ENCODE measurements at places on chromosomes 1 and 21.

GRCh38 chr1:40652468-40652867 lies 13.0 kb downstream of the RIMS3 start:
- DNase-seq = no peak

- no peak for DNase-seq
Measured at GRCh38 chr1:101389547-101389929, 152.7 kb downstream of the S1PR1 start.

- no peak for DNase-seq
Measured at GRCh38 chr21:42338729-42339715, 11.8 kb downstream of the TFF2 start.

- no peak for DNase-seq
Measured at GRCh38 chr1:67713057-67713846, 28.3 kb downstream of the GADD45A start.

- DNase-seq = no peak
Measured at GRCh38 chr1:70892930-70893329, 154.7 kb downstream of the PTGER3 start.

- DNase-seq = no peak
Measured at GRCh38 chr1:201769966-201770365, 59.0 kb upstream of the IPO9 start.

DNA sequence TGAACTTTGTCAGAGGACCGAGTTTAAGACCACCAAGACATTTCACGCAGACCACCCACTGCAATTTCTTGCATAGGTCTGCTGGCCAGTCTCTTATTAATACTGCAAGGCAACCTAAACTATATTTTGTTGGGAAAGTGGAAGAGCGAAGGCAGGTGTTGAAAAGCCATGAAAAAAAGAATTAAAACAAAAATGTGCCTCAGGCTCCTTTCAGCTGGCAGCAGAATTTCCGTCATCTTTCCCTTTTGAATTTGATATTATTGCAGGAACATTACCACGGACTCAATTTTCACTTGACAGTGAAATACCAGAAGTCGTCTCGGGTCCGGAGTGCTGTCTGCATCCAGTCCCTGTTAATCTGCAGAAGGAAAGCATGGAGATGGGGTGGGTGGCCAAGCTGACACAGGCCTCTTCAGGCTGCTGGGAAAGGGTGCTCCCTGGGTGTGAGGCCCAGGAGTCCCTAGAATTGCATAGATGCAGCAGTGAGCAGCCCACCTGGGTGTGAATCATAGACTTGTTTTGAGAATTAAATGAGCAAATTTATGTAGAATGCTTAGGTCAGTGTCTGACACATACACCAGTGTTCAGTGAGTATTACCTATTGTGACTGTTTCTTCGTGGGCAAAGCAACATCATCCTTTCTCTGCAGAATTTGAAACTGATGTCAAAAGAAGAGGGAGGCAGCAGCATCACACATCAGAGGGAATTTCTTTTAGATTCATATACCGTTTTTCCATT lies 150.7 kb downstream of the PBX1 start:
- no peak for DNase-seq

DNA sequence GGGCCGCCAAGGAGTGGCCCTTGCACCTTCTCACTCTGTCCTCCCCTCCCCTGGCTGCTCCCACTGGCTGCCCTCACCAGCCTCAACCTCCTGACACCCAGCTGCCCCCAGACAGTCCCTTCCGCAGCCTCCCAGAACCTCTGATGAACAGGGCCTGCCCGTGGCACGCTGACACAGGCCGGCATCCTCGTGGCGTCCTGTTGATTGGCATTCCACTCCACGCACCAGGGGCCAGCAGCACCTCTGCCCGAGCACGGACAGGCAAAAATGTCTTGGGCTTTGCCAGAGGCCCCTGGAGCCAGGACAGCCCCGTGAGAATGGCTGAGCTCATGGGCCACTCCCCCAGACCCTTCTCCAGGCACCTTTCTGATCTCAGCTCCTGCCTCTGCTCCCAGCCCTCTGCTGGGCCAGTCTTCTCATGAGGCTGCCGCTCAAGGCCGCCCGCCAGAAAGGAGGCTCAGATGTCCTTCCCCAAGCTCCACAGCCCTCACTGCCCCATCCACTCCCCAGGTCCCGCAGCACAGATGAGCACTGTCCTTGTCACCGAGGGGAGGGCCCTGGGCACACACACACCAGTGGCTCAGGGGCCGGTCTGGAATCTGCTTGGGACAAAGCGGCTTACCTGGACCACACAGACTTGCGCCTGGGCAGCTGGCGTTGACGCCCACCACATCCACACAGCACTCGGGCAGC lies 15.8 kb upstream of the RNF223 start:
- DNase-seq = no peak

DNA sequence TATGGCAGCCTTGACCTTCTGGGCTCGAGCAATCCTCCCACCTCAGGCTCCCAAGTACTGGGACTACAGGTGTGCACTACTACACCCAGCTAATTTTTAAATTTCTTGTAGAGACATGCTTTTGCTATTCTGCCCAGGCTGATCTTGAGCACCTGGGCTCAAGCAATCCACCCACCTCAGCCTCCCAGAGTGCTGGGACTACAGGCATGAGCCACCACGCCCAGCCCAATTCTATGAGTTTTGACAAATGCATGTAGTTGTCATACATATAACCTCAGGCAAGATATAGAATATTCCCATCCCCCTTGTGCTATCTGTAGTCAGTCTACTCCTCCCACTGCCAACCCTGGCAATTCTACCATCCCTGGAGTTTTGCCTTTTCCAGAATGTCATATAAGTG lies 38.7 kb upstream of the TTC22 start:
- no peak for DNase-seq

DNA sequence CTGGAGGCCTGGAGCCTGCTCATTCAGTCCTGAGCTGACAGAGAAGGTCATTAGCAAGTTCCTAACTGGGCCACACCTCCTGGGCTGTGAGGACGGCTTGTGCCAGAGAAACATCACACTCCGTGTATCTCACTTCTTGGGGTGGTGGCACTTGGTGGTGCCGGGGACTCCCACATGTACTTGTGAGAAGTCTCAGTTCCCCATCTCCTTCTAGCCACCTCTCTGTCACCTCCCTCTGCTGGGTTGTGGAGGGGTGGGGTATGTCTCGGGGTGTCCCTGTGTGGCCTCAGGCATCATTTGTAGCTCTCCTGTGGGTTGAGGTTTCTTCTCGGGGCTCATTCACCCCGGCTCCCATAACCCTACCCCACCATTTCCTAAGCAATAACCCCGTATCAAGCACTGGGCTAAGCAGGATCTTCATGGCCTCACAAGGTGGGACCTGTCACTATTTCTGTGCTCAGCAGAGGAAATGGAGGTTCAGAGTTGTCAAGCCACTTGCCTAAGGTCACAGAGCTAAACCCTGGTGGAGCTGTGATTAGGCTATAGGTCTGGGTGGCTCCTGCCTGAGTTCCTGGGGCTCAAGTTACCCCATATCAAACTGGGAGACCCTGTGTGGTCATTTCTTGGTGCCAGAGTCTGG lies 62.5 kb downstream of the UBIAD1 start:
- DNase-seq = no peak

- DNase-seq = no peak
Measured at GRCh38 chr1:208291923-208292711, 47.9 kb upstream of the PLXNA2 start.

DNA sequence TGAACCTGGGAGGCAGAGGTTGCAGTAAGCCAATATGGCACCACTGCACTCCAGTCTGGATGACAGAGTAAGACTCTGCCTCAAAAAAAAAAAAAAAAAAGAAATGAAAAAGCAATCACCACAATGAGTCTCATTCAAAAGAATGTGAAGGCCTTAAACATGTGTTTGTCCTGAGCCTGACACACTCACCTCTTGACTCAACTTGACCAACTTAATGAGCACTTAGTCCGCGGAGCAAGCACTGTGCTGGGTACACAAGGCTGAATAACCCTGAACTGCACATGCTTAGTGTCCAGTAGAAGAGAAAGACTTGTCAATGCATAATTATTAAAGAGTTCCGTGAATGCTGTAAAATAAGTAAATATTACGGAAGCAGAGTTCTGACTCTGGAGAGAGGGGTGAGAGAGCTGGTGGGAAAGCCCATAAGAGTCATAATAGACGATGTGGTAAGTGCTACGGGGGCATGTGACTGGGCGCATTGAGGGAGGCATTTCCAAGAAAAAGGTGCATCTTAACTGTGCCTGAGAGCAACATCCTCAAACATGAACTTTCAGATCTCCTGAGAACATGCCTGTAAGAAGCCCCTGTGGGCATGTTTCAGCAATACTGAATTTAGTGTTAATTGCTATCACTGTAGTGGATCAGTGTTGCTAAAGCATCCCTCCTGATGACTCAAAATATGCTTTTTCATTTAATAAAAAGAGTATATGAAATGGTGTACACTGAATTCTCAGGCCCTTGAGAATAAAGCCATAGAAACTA lies 27.2 kb downstream of the MCOLN2 start:
- no peak for DNase-seq

DNA sequence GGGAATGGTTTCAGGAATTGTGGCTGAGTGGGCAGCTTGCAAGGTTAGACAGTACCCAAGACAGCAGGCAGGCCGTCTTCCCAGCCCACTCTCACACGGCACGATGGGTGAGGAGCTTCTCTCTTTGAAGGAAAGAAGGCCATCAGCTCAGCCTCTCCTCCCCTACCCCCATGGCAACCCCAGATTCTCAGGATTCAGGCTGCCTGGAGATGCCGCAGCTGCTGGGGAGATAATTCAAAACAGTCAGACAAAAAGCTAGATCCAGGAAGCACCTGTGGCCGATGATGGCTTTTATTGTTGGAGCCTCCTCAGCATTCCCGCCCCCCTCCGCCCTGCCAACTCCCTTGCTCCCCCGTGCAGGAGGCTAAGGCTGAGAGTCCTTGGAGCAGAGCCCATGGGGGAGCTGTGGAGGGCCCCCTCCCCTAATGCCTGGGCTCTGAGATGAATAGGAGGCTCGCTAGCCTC lies 220.5 kb downstream of the TRABD2B start:
- no peak for DNase-seq

DNA sequence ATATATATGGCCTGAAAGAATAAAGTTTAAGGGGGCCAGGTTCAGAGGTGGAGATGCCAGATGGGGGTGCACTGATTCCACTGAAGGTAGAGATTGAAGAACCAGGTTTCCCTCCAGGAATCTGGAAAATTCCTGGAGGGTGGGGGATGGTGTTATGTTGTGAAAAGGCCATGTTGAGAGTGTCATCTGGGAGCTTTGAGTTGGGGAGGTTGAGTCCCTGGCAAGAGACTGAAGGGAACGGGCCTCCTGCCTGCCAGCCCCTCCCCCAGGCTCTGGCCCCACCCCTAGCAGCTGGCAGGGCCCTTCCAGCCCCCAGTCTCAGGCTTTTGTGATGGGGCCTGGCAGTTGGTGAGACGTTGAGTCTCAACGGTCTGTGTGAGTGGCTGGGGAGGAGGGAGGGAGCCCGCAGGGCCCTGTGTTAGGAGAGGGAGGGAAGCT lies 4.1 kb downstream of the PTPRU start:
- DNase-seq = no peak

DNA sequence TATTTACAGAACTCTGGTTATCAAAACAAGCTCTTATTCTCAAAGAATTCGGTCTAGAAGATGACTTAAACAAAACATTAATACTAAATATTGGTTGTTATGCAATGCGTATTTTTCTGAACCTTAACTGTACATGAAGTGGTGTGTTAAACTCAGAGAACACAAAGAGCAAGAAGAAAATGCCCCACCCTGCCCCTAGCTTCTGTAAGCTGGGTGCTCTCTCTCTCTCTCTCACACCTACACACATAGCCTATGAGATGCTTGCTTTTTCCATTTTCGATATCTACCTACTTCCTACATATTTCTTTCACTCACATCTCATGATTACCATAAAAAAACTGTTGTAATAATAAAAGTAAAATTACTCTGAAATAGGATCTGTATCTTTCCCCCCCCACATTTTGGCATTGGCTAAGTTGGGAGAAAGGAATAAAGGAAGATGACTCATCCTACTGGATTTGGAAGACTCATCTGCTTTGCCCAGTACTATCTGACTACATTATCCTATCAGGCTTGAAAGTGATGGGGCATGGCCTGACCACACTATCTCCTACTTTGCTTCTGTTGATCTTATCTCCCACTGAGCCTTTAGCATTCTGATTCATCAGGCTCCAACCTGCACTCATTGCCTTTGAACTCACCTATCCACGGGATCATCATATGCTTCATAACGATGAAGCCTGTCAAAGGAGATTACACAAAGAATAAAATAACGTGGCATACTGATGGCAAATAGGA lies 2.9 kb downstream of the CRYZ start:
- no peak for DNase-seq

- no peak for DNase-seq
Measured at GRCh38 chr21:33238565-33239255, 9.0 kb downstream of the IFNAR2 start.

GRCh38 chr1:3156936-3157335 lies 87.9 kb downstream of the PRDM16 start:
- no peak for DNase-seq

GRCh38 chr1:233406339-233406960 lies 78.9 kb downstream of the MAP3K21 start:
- no peak for DNase-seq

DNA sequence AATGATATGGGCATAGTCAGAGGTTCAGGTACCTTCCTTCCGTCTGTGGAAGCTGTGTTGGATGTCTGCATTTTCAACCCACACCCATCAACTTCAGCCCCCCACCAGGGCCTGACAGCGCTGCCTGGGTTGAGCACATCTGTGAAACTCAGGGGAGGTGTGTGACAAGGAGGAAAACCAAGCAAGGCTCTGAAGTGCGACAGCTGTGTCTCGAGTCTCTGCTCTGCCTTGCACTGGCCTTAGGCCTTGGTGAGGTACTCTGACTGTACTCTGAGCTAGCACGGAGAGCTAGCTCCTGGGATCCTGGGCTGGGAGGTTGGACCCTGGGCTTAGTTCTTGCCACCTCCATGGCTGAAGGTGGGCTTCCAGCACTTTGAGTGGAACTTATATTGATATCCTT lies 9.1 kb downstream of the VANGL2 start:
- DNase-seq = no peak

DNA sequence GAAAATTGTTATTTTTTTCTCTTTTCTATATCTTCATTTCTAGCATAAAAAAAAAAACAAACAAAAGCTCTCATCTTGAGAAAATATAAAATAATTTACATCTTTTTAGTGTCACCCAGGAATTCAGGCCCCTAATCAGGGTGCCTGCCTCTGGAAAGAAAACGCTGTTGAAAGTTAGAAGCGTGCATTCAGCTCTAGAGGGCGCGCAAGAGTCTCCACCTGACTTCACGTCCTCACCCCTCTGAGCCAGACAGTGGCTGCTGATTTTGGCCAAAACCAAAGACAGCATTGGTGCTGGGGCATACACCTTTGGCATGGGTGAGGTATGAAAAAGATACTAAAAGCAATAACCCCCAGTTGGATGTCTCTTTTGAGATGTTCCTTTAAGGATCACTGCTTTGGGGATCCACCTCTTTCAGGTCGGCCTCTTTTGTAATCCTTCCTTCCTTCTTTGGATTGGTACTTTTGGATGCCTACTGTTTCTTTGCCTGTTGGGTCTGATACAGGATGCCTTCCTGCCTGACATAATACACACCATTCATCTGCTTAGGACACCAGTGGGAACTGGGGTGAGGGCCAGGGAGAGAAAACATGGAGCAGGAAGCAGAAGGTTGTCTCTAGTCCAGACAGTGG lies 77.6 kb upstream of the CHRM3 start:
- peak; percentile 19 for DNase-seq
